ENCODE measurements at places on chromosomes 7 and 10. TPM values are rescaled to one million over a fixed set of nuclear protein-coding genes. Genes with fewer than 3 reads are reported as not detected.

CFAP58 gene
- 1.1 TPM for total RNA-seq

ITGA8 gene
- total RNA-seq, result not detected

VSTM4 gene
- total RNA-seq, result 0.25 TPM

NRBF2 gene
- total RNA-seq, result 30.1 TPM

GNGT1 gene
- not detected for total RNA-seq

UNCX gene
- total RNA-seq, result not detected

VPS37D gene
- 0.95 TPM for total RNA-seq

SPDYE2 gene
- total RNA-seq, result not detected

AKR1C4 gene
- total RNA-seq, result not detected

TRIM56 gene
- total RNA-seq, result 50.2 TPM

ANKRD30A gene
- total RNA-seq, result not detected

CTAGE15 gene
- 0.58 TPM for total RNA-seq

PDE1C gene
- not detected for total RNA-seq

Data from activated T-cell treated with anti-CD3 and anti-CD28 coated beads, Interleukin-2, amount 50 U/mL, for 72 hours (primary cell).